ENCODE measurements at places on chromosomes 6 and 20.

DNA sequence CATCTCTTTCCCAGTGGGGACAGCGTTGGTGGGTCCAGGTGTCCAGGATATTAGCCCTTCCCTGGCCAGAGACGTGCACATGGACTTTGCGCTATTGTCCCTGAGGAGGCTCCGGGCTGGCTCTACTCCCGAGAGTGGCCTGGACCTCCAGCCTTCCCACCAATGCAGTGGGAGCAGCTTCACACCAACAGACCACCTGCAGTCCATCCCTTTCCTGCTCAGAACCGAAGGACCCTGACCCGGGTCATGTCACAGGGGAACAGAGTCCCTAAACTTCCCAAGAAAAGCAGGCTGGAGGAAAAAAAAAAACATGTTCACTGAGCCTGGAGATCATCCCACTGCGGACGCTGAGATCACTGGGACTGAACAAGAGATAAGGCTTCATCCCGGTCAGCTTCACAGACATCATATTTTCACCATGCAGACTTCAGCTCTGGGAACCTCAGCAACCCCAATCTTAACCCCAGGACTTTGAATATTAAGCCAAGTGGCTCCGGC lies 18.3 kb downstream of the ZMYND8 start:
- DNase-seq, result no peak

GRCh38 chr6:165834613-165835259 lies 171.7 kb upstream of the PDE10A start:
- no peak for DNase-seq

- no peak for DNase-seq
Measured at GRCh38 chr6:104789770-104790190, 69.9 kb downstream of the HACE1 start.

DNA sequence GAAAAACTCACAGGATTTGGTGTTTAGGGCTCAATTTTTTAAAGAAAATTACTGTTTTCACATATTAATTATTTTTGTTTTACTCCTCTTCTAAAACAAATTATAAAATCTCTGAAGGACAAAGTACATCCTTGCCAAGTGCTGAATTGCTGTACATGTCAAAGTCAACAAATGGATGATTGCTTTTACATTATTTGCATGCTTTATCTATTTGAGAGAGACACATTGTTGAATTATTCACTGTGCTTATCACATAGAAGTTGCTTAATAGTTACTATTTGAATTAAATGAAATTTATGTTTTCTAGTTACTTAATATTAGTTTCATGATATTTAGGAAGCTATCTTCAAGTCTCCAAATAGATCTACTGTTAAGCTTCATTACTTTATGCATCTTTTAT lies 318.6 kb upstream of the PTCHD4 start:
- no peak for DNase-seq

GRCh38 chr6:164101859-164102258 lies 687.3 kb downstream of the QKI start:
- no peak for DNase-seq

DNA sequence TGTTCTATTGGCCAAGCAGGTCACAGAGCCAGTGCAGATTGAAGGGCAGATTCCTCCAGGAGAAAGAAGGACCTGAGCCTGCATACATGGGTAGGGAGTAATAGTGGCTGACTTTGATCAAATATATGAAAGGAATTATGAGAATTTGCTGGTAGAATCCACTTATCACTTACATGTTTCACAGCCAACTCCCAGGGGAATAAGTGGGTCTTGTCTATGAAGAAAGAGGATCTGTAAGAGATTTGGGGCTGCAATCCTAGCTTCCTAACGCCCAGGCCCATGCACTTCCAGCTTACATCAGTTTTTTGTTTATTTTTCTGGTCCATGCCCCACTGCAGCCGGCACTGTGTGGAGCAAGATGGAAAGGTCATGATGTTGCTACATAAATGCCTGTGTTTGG lies 107.9 kb upstream of the SYNDIG1 start:
- DNase-seq, result no peak

DNA sequence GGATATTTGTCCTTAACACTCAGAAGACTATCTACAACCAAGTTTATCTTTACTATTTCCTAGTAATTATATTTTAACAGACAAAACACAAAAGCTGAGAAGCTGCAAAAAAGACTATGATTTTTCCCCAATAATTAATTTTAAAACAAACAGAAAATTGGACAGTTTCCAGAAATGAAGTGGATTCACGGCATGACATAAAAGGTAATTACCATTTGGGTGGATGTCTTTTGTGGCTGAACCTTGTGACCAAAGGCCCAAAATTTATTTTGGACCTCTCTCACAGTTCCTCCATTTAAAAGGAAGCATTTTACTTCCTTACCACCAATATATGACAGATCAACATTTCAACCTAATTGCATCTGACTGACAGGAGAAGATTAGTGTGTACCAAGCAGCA lies 90.2 kb downstream of the GMDS start:
- DNase-seq, result no peak

DNA sequence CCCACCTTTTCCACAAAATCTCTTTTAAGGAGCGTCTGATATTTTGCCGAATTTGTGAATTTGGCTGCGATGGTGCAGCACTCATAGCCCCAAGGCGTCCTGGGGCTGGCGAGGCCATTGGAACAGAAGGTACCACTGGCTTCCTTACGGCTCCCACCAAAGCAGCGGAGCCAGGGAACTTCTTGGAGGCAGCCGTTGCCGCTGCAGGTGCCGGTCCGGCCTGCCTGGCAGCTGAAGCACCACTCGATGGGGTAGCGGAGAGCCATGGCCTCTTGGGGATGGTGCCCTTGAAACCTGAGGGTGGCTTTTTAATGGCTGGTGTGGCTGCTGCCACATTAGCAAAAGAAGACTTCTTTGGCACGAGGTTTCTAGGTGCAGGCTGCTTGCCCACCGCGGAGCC lies 29.8 kb downstream of the DIDO1 start:
- no peak for DNase-seq

- no peak for DNase-seq
Measured at GRCh38 chr20:36147690-36148089, 6.8 kb upstream of the EPB41L1 start.

DNA sequence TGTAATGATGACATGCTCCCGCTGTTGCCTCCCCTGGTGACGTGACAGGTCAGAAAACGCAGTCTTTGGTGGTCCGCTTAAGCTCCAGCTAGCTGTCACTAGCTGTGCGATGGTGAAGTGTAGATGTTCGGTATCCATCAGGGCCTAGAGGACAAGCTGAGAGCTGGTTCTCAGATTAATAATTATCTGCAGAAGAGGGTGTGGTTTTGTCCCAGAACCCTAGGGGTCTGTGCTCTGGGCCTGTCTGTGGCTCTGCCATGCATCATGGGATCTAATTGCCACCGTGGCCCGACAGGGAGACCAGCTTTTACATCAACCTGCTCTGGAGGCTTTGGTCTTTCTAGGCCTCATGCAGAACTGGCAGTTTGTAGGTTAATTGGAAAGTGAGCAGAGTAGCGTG lies 34.1 kb downstream of the ERMARD start:
- peak; percentile 30 for DNase-seq

DNA sequence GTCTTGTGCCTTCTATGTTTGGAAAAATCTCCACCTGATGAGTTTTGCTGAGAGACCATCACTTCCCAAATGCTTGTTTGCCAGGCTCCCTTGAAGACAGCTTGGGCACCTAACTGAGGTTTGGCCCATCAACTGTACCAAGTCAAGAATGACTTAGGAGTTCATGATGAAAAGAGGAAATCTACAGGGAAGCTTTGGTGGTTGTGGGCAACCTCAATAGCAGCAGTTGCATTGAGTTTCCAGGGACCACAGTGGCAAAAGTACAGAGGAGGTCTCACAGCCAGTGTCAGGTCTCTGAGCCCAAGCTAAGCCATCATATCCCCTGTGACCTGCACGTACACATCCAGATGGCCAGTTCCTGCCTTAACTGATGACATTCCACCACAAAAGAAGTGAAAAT lies 49.7 kb upstream of the PHACTR1 start:
- DNase-seq, result no peak

Measured in osteocyte (in vitro differentiated cells).